Stimulated activated CD4-positive, alpha-beta T cell treated with anti-CD3 and anti-CD28 coated beads, Interleukin-12 subunit alpha, Interleukin-12 subunit beta, amount 100 ng/mL, for 4 hours (primary cell): ENCODE measurements at places on chromosomes 11 and 22.

- no peak for DNase-seq
Measured at GRCh38 chr11:120229451-120230424, 10.2 kb upstream of the POU2F3 start.

- DNase-seq, result no peak
Measured at GRCh38 chr11:103907136-103907535, 129.3 kb upstream of the DDI1 start.

- DNase-seq, result no peak
Measured at GRCh38 chr11:2470495-2470894, 25.7 kb downstream of the KCNQ1 start.

- no peak for DNase-seq
Measured at GRCh38 chr11:77035039-77035438, 841 bp downstream of the B3GNT6 start.

DNA sequence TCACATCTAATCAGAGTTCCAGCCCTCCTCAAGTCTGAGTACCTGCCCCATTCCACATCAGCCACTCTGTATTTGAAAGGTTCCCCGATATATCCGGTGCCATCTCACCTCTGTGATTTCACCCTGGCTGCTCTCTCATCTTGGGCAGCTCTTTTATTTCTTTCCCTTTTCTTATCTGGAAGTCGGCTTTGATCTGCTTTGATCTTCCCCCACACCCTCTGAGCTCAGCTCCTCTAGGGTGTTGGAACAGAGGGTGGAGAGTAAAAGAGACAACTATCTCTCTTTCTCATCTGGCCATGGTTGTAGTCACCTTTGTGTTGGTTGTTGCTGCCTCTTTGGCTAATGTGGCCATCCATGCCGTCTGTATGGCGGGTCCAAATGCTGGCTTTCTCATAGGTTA lies 108.3 kb downstream of the ENTHD1 start:
- no peak for DNase-seq
